ENCODE measurements at places on chromosomes 11 and 22.

DNA sequence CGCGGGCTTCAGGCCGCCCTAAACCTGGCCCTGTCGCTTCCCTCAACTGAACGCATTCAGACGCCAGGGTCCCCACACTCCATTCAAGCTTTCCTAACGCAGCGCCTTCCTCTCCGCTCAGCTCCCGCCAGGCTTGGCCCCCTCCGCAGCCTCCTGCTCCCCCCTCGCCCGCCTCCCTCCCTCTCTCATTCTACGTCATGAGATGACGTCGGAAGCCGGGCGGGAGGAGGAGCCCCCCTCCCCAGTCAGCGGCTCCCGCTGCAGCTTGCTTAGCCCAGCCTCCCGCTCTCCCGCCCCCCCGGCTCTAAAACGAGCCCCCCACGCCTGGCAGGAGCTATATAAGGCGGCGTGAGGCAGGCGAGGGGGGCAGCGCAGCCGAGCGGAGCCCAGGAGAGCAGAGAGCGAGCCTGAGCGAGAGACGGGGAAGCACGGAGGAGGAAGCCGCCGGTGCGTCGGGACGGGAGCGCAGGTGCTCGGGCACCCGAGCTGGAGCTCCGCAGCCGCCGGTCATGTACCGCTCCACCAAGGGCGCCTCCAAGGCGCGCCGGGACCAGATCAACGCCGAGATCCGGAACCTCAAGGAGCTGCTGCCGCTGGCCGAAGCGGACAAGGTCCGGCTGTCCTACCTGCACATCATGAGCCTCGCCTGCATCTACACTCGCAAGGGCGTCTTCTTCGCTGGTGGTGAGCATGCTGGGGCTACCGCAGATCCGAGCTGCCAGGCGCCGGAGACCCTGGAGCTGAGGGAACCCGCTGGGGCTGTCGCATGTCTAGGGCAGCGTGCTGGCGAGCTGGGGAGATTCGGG is at the start of gene NPAS4:
Gene NPAS4 (plus strand): TSS at position 365 of the 806 bp plus-strand sequence. CDS start 145 bp downstream, at position 510.
- DNase-seq: no peak

GRCh38 chr22:50361222-50361621 is 18.1 kb downstream of the PPP6R2 start:
- DNase-seq: no peak

DNA sequence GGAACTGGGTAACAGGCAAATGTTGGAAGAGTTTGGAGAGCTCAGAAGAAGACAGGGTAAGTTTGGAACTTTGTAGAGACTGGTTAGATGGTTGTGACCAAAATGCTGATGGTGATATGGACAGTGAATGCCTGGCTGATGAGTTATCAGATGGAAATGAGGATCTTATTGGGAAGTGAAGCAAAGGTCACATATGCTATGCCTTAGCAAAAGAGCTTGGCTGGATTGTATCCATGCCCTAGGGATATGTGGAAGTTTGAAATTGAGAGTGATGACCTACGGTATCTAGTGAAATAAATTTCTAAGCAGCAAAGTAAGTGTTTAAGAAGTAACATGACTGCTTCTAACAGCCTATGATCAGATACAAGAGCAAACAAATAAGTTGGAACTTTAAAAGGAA is 17.8 kb downstream of the BBOX1 start:
- no peak for DNase-seq

- DNase-seq: no peak
Measured at GRCh38 chr11:131471976-131472375, 101.6 kb downstream of the NTM start.

GRCh38 chr11:58914821-58915543 is 24.3 kb upstream of the GLYATL1 start:
- no peak for DNase-seq

GRCh38 chr22:41238570-41239442 is 1.9 kb downstream of the CHADL start:
- no peak for DNase-seq

- DNase-seq: no peak
Measured at GRCh38 chr11:126968915-126969314, 31.7 kb downstream of the KIRREL3 start.

DNA sequence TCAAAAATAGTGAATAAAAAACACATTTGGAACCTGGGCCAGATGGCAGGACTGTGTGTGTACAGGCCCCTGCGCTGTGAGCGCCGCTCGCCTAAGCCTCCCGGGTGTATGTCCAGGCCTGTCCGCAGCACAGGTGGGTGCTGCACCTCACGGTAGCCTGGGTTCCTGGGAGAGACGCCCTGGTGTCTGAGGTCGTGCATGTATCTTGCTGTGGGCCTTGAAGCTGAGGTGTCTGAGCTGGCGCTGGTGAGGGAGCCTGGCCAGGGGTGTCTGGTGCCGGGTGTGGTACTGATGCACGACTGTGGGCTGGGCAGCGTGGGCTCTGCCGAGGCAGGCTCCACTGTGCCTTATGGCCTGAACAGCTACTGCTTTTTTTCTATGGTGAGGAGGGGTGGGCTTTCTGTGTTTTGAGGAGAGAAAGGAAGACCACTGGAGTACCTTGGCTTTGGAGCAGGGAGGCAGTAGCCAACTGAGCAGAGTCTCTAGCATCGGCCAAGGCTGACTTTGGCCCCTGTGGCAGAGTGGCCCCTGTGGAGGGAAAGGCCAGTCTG is 4.2 kb upstream of the ZDHHC8 start:
- no peak for DNase-seq

GRCh38 chr11:116976941-116977570 is 121.2 kb downstream of the SIK3 start:
- no peak for DNase-seq

DNA sequence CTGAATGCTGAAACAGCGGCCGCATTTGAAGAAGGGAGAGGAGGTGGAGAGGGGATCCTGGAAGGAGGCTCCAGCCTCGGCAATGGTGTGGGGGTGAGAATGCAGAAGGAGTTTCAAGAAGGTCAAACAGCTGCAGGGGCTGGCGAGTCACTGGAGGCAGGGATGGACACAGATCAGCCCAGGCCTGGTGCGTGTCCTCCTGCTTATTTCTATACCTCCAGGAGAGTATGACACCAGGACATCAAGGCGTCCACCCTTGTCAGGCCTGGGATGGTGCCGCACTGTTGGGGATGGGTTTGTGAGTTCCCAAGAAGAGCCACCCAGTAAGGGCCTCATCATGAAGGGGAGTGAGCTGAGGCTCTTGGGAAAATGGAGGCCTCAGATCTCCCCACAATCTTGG is 23.1 kb downstream of the IGLL1 start:
- DNase-seq: no peak

GRCh38 chr22:43928468-43928867 is 4.9 kb downstream of the PNPLA3 start:
- no peak for DNase-seq

GRCh38 chr11:46615756-46616155 is 1.3 kb downstream of the HARBI1 start:
- no peak for DNase-seq

DNA sequence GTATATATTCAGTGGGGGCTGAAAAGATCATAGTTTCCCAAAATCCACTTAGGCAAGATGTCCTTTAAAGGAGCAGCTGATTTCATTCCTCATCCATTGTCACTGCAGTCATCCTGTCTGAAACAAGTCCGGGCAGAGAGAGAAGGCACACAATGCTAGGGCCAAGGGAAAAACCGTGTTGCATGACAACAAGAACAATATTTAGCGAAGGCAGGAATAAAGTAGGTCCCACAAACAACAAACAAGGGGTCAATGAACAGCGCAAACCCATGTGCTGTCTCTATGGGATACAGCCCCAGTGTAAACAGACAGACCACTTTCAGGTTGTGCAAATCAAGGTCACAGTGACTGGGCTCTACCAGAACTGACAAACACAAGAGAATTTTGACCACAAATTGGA is 9.0 kb downstream of the PAMR1 start:
- no peak for DNase-seq

DNA sequence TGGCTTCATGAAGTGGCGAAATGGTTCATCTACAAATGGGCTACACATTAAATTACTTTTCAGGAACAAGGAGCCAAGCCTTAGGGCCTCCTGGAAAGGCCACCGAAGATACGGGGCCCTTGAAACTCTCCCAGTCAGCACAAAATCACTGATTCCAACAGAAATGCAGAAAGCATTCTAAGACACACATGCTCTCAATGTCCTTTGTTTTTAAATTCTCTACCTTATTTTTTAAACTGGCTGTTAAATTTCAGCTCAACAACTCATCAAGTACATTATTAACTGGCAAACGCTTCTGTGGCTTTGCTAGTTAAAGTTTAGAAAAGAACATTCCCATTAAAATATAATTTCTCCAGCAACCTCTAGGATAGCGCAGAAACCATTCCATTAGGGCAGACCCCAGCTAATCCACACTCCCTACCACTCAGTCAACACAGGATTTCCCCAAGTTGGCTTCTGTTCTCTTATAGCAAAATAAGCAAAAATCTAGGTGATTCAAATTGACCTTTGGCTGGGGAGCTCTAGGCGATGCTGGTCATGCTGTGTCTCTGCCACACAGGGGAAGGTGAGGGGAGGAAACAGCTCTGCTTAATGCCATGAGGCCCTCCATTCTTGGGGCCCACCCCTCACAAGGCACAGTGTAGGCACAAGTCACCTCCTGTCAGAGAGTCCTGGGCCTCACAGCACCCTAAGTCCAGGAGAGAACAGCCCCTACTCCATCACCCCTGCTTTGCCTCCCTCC is 47.1 kb downstream of the PLEKHA7 start:
- no peak for DNase-seq

DNA sequence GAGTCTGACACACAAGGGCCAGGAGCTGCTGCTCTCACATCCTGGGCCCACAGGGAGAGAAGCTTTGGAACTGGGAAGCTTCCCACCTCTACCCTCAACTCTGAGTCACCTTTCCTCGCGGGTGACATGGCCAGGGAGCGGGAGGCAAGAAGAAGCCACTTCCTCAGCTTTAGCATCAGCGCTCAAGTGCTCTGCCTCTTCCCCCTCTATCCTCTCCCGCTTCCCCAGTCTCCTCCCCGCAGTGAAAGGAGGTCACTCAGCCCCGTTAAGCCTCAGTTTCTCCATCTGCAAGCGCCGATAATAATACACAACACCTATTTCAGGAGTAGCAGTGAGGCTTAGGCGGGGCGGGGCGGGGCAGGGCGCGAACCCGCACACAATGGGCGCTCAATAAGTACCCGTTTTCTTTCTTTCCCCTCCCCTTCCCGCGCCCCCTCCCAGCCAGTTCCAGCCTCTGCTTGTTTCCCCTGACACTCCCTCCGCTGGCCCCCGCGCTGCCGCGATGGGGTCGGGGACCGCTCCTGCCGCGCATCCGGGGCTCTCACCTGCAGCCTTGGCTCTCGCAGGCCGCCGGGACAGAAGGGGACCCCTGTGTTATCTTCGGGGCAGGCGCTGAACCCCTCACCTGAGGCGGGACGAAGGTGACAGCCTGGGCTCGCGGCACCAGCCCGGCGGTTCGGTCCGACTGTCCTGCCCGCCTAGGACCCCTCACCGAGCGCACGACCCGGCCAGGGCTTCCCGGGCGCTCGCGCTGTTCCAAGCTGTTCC is 892 bp downstream of the GDPD5 start:
- DNase-seq: no peak

DNA sequence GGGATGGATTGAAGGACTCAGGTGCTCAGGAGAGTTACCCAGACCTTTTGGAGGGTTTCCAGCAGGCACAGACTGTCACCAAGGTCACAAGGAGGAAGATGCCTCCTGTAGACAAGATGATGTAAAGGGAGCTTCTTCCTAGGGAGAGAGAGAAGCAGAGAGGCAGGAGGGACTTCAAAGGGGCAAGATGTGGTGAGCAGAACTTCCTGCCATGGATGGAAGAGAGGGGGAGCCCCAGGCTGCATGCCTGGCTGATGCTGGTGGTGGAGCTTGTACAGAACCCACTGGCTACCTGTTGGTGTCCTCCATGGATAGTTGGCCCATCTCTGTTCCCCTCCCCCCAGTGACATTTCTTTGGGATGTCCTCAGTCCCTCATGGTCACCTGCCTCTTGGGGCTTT is 4.2 kb downstream of the HEPN1 start:
- no peak for DNase-seq

- no peak for DNase-seq
Measured at GRCh38 chr11:1033016-1033798, 3.3 kb downstream of the MUC6 start.

DNA sequence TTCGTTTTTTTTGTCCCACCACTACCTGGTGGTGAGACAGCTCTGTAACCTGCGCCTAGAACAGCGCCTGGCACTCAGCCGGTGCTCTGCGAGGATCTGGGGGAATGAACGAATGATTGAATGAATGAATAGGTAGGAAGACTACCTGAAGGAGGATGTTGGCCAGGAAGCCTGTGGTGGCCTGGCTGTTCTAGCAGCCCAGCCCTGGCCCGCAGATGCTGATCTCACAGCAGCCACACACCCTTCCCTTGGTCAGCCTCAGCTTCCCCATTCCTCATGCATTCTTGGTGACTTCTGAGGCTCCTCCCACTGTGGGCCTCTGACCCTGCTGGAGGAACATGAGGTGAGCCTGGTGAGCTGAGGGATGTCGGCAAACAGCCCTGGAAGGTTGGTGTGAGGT is 3.7 kb downstream of the TRPM5 start:
- no peak for DNase-seq

DNA sequence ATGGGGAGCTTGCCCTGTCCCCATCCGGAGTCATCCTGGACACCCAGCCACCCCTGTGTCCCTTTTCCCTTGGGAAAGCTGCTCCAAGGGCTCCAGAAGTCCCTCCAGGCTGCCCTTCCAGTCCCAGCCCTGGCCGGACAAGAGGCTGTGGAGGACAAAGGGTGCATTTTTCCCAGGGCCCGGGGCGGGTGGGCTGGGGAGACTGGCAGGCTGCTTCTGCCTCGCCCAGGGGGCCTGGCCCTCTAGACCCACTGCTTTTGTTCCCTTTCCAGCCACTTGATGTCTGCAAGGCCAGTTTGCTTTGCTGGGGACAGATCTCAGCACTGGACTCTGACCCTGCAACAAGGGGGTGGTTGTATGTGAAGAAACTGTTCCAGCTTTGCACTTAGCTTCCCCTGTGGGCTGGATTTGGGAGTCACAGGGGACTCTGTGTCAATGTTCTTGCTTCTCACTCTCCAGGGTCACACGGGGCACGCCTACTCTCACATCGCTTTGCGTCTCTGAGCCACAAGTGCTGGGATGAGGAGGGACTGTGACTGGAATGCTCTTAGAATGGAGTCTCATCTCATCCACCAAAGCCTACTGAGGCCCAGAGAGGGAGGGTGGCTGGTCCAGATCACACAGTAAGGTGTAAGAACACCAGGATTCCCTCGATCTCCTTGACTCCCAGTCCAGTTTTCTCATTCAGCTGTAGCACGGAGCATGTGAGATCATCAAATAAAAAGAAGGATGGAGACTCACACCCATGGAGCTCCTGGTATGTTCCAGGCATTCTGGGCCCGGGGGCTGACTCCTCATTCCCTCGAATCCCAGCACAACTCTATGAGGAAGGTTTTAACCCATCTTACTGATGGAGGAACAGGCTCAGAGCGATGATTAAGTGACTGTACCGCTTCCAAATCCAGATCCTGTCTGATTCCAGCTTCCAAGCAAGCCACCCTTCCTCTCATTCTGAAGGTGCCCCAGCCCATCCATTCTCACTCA is 59.9 kb downstream of the FBXO7 start:
- DNase-seq: no peak
